HCT116 (cell line): ENCODE measurements at places on chromosomes 7 and 10. TPM values are rescaled to one million over a fixed set of nuclear protein-coding genes. Genes with fewer than 3 reads are reported as not detected.

Gene FBXO24
- 2.1 TPM for total RNA-seq

Gene TWIST1
- total RNA-seq, result 0.86 TPM

GRCh38 chr7:47488969-47489342 is 93.0 kb downstream of the TNS3 start:
- no peak for DNase-seq

DNA sequence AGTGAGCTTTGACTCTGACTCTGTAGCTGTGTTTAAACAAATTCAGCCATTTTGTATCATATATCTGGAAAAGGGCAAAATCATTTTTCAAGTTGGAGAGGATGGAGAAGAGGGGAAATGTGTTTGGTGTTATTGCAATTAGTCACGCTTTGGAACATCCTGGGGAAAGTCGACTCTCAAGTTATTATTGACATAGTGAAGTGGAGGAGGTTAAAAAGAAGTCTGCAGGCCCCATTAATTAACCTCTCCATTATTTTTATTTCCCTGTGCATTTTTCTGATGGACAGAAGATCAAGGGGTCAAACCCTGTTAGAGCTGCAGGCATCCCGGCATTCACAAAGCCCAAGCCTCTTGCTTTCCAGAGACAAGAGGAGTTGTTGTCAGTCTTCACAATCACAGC is 132.6 kb downstream of the TEX36 start:
- DNase-seq, result no peak

DNA sequence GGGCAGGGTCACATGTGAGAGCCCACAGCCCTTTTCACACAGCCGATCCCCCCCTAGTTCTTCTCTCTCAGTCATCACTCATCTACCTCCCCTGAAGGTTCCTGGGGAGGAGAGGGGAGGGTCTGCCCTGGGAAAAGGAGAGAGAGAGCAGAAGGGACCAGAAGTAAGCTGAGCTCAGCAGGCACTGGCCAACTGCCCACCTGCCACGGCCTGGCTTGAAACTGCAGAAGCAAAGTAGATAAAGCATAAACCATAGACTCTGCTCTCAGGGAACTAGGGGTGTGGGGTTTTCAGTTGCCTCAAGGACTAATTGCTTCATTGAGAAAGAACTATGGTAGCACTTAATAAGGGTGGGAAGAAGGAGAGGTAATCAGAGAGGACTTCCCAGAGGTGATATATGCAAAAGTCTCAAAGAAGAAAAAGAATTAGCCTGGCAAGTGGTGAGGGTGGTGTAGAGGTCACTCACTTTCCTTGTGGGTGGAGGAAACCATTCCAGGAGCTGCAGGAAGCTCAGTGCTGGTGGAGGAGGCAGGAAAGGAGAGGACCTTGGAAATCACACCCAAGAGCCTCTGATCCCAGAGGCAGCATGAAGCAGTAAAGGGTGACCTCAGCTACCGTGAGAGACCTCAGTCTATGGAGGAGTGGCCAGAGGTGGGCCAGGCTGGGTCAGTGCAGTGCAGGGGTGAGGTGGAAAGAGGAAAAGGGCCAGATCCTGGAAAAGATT is 17.2 kb downstream of the PILRA start:
- DNase-seq, result no peak

GRCh38 chr10:77516575-77516974 is 121.0 kb downstream of the KCNMA1 start:
- no peak for DNase-seq

GRCh38 chr10:115030483-115031200 is 62.5 kb upstream of the ATRNL1 start:
- no peak for DNase-seq

DNA sequence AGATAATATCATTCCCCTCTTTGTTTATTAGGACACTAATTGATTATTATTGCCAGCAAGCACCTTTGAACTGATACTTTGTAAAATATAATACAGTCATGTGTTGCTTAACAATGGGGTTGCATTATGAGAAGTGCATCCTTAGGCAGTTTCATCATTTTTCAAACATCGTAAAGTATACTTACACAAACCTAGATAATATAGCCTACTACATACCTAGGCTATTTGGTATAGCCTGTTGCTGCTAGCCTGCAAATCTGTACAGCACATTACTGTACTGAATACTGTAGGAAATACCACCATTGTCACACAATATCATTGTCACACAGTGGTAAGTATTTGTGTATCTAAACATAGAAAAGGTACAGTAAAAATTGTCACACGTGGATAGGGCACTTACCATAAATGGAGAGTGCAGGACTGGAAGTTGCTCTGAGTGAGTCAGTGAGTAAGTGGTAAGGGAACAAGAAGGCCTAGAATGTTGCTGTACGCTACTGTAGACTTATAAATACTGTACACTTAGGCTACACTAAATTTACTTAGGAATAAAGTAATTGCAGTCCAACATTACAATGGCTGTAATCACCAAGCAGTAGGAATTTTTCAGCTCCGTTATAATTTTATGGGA is 70.7 kb downstream of the LCOR start:
- DNase-seq, result no peak

- DNase-seq, result no peak
Measured at GRCh38 chr10:22795546-22795945, 81.2 kb upstream of the PIP4K2A start.

DNA sequence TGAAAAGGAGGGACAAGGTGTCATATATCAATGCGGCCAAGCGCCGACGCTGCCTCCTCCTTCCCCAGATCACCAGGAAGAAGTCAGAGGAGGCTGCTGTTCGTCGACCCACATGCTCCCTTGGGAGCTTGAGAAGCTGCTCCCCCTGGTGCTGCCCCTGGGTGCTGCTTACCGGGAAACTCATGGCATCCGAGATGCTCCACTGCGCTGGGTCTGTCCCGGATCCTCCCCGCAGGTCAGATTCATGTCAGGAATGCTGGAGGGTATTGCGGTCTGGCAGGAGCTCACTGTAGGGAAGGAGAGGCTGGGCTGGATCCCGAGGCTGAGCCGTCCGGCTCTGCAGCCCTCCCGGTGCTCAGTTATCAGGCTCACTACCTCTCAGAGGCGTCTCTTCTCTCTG is 123.7 kb upstream of the FAM20C start:
- DNase-seq, result no peak
